ENCODE measurements at places on chromosomes 6 and 20.

DNA sequence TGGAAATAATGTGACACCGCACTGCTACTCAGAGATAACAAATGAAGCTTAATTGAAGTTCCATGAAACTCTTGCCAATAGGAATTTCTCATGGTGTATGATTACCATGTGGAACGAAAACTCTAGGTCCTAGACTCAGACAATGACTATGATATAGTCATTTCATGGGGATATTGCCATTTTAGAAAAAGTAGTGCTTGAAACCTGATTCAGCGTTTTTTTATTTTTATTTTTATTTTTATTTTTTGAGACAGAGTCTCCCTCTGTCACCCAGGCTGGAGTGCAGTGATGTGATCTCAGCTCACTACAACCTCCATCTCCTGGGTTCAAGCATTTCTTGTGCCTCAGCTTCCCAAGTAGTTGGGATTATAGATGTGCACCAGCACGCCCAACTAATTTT, 253.9 kb downstream of the FARS2 start:
- DNase-seq = no peak

DNA sequence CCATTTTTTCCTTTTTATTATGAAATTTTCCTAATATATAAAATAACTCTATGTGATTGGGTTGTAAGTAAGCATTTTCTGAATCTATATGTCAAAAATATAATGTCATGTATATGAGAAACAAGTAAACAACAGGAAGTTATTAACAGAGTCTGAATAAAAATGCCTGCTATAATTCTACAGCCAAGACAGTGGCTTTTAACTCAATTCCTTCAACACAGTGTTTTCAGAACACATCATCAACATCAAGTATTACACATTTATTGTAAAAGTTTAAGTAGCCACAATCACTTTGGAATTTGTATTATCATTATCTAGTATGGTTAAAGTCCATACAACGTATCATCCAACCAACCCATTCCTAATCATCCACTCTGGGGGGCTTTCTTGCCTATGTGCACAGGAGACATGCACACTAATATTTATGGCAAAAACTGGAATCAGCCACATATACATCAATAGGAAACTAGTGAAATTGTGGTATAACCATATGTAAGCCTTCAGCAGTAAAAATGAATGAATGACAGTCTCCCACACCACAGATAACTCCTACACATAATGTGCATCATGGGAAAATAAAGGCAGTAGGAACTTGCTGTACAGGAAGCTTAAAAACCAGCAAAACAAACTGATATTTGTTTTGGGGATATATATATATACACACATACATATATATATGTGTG, 6.9 kb upstream of the HLA-A start:
- no peak for DNase-seq

DNA sequence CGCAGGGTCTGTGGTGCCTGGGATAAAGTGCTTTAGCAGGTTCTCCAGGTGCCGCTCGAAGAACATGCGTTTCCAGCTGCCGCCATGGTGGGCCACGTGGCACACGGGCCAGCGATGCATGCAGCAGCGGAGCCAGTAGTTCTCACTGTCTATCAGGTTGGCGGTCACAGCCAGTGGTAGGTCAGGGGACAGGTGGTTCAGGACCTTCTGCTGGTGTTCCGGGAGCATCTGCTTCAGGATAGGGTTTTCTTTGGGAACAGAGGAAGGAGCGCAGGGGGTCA, 16.0 kb downstream of the TMEM151B start:
- no peak for DNase-seq

DNA sequence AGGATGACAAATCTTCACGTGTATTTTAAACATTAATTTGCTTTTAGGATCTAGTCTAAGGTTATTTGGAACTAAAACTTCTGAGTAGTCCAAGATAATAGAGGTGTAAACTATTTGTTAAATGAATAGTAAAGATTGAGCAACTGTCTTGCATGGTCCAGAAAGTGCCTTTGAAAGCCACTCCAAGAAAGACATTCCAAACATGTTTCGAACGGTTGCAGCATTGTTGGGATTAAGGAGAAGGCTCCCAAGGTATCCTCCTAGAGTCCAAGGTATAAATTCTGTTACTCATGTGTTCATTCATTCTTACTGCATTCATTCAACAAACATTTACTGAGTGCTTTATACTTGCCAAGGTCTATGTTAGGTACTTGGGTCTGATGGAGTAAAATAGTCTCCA, 28.8 kb upstream of the MYLK2 start:
- no peak for DNase-seq

- no peak for DNase-seq
Observed at GRCh38 chr6:144559865-144560593, 274.9 kb downstream of the UTRN start.

All from MV-4-11 (cell line).